Stimulated activated CD8-positive, alpha-beta memory T cell treated with anti-CD3 and anti-CD28 coated beads, Interleukin-4, amount 100 ng/mL, for 4 hours (primary cell): ENCODE measurements at places on chromosomes 11 and 22.

GRCh38 chr11:33790040-33790439 lies 15.7 kb upstream of the FBXO3 start:
- DNase-seq, result no peak

- DNase-seq, result no peak
These were observed 22.4 kb upstream of the CACNG2 start for GRCh38 chr22:36726007-36726380.

DNA sequence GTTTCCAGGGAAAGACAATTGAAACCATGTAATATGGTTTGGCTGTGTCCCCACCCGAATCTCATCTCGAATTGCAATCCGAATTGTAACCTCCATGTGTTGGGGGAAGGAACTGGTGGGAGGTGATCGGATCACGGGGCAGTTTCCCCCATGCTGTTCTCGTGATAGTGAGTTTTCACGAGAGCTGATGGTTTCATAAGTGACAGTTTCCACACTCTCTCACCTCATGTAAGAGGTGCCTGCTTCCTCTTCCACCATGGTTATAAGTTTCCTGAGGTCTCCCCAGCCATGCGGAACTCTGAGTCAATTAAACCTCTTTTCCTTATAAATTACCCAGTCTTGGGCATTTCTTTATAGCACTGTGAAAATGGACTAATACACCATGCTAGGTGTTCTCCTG lies 148.3 kb upstream of the CADM1 start:
- DNase-seq, result no peak

DNA sequence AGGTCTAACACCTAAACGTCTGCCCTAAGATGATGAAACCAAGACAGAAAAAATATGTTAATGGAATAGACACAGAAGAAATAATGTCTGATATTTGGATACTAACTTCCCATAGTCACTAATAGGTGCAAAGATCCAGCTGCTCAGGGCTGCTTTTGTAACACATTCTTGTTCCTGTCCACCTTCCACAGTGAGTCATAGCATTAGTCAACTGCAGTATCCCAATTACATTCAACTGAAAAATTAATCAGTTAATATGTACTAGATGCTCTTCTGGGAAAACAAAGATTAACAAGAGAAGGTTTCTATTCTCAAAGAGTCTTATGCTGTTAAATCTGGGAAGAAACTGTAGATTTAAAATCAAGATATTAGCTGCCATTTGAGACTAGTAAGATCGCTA lies 47.6 kb downstream of the HEPHL1 start:
- no peak for DNase-seq
